ENCODE measurements at places on chromosomes 7 and 10.

GRCh38 chr10:878895-879294 lies 52.6 kb downstream of the LARP4B start:
- no peak for DNase-seq

GRCh38 chr10:131573707-131574106 lies 262.2 kb upstream of the TCERG1L start:
- no peak for DNase-seq

- DNase-seq, result no peak
These were observed 34.9 kb downstream of the TASOR2 start for GRCh38 chr10:5719546-5719945.

- DNase-seq, result no peak
These were observed 141.9 kb downstream of the JMJD1C start for GRCh38 chr10:63323701-63324494.

- no peak for DNase-seq
These were observed 23.3 kb downstream of the AP5Z1 start for GRCh38 chr7:4798706-4799235.
